ENCODE measurements at places on chromosomes 7 and 10. TPM values are rescaled to one million over a fixed set of nuclear protein-coding genes. Genes with fewer than 3 reads are reported as not detected.

DNA sequence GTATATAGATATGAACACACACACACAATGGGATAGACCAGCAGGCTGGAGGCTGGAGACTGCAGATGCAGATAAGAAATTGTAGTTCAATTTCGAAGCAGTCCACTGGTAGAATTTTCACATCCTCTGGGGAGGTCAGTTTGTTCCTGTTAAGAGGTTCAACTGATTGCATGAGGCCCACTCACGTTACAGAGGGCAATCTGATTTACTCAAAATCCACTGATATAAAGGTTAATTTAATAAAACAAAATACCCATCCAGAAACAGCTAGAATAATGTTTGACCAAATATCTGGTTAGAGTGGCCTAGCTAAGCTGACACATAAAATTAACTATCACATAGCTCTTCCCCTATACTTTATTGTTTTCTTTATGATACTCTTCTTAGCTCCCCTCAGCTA is 162.9 kb upstream of the SMIM30 start:
- no peak overlapping the region for H3K4me3 ChIP-seq
- no peaks in the 10 kb centered on the region for H3K27me3 ChIP-seq
- no peaks in the 10 kb centered on the region for H3K36me3 ChIP-seq
- no peaks in the 10 kb centered on the region for H3K4me1 ChIP-seq
- H3K27ac ChIP-seq: no peak overlapping the region

DNA sequence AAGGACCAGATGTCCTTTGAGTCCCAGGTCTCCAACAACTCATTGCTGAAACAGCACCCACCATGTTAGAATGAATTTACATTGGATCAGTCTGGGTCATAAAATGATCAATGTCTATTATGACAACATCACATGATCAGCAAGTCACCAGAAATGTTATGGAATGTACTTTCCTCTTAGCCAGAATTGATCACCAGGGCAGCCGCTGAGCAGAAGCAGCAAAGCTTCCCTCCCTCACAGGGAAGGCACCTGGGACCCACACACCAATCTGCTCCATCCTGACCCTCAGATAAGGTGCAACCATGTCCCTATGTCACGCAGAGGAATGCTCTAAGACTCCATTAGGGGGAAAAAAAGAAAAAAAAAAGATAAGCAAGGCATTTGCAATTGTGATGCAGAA is 30.0 kb downstream of the FGFR2 start:
- H3K4me3 ChIP-seq: no peak overlapping the region
- peaks cover 16% of the 10 kb centered on the region for H3K27me3 ChIP-seq
- H3K4me1 ChIP-seq: no peaks in the 10 kb centered on the region
- no peak for DNase-seq

GRCh38 chr7:11251436-11251835 is 277.8 kb downstream of the PHF14 start:
- no peaks in the 10 kb centered on the region for H3K4me1 ChIP-seq
- no peaks in the 10 kb centered on the region for H3K36me3 ChIP-seq
- no peak for DNase-seq
- no peak overlapping the region for H3K4me3 ChIP-seq

- no peak overlapping the region for H3K4me3 ChIP-seq
- DNase-seq: no peak
- no peaks in the 10 kb centered on the region for H3K4me1 ChIP-seq
- no peak overlapping the region for H3K27ac ChIP-seq
- no peaks in the 10 kb centered on the region for H3K36me3 ChIP-seq
These were observed 10.2 kb downstream of the BLNK start for GRCh38 chr10:96261132-96261531.

DNA sequence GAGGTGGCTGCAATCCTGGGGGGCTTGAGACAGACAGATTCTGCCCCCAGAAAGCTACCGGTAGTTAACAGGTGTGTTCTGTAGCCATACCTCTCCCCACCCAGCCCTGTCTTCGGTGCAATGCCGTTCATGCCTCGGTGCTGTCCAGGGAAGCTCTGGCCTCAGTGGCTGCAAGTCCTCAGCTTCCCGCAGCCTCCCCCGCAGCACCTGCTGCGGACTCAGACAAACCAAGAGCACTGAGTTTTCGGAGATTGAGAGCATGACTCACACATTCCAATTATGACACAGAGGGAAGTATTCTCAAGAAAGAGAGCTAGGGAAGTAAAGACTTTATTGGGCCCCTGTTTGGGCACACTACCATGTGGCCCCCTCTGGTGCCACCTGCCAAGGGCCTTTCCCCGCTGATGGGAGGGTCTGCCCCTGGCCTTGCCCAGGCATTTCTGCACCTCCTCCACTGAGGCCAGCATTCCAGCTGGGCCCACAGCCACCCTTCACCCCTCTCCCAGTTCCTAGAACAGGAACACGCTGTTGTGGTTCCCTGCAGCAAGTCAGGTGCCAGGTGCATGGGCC is 30.2 kb upstream of the EZH2 start:
- no peaks in the 10 kb centered on the region for H3K36me3 ChIP-seq
- H3K4me3 ChIP-seq: no peak overlapping the region
- no peak overlapping the region for H3K27ac ChIP-seq
- H3K27me3 ChIP-seq: no peaks in the 10 kb centered on the region
- H3K4me1 ChIP-seq: peaks cover 14% of the 10 kb centered on the region

DNA sequence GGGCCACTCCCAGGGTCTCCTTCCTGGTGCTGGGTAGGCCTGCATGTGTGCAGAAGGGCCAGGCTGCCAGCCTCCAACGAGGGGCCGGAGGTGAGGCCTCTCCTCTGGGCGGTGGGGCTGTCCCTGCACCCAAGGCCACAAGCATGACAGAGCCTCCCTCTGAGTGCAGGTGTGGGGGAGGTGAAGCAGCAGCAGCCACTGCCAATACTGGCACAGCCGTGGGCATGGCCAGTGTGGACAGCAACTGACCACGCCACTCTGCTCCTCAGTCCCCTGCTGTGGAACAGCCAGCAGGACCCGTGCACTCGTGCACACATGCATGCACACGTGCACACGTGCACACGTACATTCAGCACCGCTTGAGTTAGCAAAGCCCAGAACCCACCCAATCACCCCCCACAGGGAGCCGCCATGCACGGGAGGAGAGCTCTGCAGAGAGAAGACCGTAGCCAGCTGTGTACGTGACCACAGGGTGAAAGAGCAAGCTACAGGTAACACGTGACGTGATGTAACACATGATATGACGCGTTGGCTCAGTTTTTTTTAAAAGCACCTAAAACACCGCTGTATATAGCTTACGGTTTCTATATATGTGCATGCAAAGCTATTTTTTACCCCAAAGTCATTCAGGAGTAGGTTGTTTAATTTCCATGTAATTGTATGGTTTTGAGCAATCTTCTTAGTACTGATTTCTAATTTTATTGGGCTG is 23.1 kb downstream of the PAPOLB start:
- DNase-seq: no peak
- H3K36me3 ChIP-seq: no peaks in the 10 kb centered on the region
- H3K4me3 ChIP-seq: no peak overlapping the region
- no peaks in the 10 kb centered on the region for H3K4me1 ChIP-seq
- no peaks in the 10 kb centered on the region for H3K27me3 ChIP-seq

- H3K4me3 ChIP-seq: no peak overlapping the region
- H3K36me3 ChIP-seq: no peaks in the 10 kb centered on the region
- no peak for DNase-seq
- peaks cover 4% of the 10 kb centered on the region for H3K4me1 ChIP-seq
These were observed 178.4 kb downstream of the NSUN6 start for GRCh38 chr10:18472977-18473376.

DNA sequence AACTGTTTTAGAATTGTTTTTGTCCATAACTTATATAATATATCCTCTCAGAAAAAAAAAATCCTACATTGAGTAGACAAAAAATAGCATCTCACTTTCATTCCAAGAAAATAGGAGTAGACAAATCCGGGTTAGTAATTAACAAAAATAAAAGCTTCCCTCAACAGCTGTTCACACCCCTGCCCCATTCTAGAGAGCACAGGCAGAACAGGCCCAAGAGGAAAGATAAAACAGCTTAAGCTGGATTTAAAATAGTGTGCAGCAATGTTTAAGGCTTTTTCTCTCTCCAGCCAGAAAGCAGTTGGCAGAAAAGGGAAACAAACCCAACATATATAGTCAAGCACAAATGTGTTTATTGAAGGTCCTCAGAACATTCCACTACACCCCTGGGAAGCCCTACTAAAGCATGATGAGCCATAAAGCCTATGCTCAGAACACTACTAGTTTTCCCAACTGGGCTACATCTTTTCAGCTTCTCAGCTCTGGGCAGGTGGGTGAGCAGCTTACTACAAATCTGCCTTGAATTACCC is 189.9 kb downstream of the MTERF1 start:
- no peaks in the 10 kb centered on the region for H3K27me3 ChIP-seq
- no peak overlapping the region for H3K4me3 ChIP-seq
- DNase-seq: no peak
- H3K4me1 ChIP-seq: peaks cover 6% of the 10 kb centered on the region
- no peaks in the 10 kb centered on the region for H3K36me3 ChIP-seq

GRCh38 chr7:117682681-117683385 is 190.4 kb downstream of the CTTNBP2 start:
- no peaks in the 10 kb centered on the region for H3K27me3 ChIP-seq
- DNase-seq: no peak
- H3K4me3 ChIP-seq: no peak overlapping the region
- no peaks in the 10 kb centered on the region for H3K4me1 ChIP-seq

CFAP58 gene
- 0.17 TPM for total RNA-seq

HTR7 gene
- total RNA-seq: not detected

CFTR gene
- 0.37 TPM for total RNA-seq

KNDC1 gene
- not detected for total RNA-seq

SEMA3E gene
- total RNA-seq: not detected
